NCI-H524 treated with DMSO at 0.1 percent for 48 hours (cell line): ENCODE measurements at places on chromosomes 1 and 21.

- no peak for DNase-seq
These were observed 23.9 kb downstream of the ACOT11 start for GRCh38 chr1:54571803-54572541.

DNA sequence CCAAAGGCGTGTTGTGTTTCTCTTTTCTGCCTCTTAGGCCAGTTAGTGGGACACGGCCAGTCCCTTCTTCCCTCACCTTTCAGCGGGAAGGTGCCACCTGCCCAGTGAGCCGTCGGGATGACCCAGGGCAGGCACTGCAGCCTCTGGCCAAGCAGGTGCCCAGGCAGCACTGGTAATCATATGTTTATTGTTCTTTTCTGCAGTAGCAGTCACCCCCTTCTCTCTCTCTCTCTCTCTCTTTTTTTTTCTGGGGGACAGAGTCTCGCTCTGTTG lies 38.2 kb downstream of the CRYAA start:
- DNase-seq = no peak

DNA sequence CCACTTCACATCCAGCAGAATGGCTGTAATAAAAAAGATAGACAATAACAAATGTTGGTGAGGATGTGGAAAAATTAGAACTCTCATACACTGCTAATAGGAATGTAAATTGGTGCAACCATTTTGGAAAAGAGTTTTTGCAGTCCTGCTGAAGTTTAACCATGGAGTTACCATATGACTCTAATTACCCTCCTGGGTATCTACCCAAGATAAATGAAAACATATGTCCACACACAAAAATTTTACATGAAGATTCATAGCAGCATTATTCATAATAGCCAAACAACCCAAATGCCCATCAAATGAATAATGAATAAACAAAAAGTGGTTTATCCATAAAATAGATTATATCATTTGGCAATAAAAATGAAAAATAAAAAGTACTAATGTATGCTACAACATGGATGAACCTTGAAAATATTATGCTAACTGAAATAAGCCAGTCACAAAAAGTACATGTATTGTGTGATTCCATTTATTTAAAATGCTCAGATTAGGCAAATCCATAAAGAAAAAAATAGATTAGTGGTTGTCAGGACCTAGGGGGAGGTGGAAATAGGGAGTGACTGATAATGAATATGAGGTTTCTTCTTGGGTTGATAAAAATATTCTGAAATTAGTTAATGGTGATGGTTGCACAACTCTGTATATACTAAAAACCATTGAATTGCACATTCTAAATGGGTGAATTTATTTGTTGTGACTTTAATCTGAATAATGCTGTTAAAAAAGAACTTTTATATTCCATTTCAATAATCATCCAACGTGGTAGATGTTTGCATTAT lies 26.4 kb downstream of the C4BPA start:
- DNase-seq = no peak

- DNase-seq = no peak
These were observed 2.0 kb downstream of the VAV3 start for GRCh38 chr1:107963008-107963407.

- DNase-seq = no peak
These were observed 29.1 kb downstream of the AK5 start for GRCh38 chr1:77310924-77311323.

DNA sequence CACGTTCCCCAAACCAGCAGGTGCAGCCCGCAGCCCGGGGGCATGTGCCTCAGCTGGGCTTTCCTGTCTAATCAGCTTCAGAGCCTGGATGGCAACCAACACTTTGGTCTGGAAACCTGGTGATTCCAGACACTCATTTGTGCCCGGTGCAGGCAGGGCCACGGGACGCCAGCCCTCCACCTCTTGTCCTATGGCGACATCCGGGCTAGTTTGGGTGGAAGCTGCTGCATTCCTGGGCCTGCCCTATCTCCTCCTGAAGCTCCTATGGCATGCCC lies 111.8 kb downstream of the WDR4 start:
- DNase-seq = no peak

DNA sequence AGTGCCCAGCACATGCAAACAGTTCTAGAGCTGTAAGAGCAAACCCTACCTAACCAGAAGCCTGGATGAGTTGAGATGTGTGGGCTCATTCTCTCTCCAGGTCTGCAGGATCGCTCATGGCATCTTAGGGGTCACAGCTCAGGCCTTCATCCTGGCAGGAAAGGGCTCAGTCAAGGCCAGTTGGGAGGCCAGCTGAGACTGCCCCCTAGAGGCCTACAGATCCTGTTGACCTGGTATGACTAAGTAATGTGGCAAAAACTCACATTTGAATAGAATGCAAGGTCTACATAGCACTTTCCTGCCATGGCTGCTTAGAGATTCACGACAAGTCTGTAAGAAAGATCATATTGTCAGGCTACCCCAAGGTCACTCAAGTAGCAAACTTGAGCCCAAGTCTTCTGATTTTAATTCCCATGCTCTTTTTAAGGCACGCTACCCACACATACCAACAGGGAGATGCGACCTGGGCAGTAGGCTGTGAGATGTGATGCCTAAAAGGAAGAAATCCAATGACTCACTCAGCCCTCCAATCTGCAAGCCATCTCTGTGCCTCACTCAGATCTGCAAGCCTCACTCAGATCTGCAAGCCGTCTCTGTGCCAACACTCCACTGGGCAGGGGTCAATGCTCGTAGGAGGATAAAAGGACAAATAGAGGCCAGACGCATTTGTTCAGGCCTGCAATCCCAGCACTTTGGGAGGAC lies 5.1 kb upstream of the CAPN8 start:
- no peak for DNase-seq

DNA sequence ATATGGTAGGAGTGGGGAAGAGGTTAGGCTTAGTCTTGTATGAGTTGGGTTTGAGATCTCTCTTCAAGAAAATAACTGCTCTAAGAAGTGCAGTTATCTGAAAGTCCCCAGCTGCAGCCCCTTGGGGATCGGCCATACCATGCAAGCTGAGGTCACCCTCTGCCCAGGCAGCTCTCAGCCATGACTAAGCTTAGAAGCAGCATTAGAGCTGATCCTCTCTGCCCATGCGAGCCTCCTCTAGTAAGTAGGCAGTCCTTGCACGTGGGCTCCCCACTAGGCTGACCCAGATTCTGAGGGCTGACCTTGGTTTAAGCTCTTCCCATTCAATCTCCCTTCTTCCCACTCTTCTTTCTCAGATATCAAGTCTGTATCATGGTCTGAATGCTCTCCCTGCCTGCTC lies 121.0 kb upstream of the UBE2U start:
- no peak for DNase-seq

- no peak for DNase-seq
These were observed 15.9 kb downstream of the C1orf94 start for GRCh38 chr1:34192621-34193020.

- no peak for DNase-seq
These were observed 67.5 kb downstream of the TMEM53 start for GRCh38 chr1:44606701-44607281.

DNA sequence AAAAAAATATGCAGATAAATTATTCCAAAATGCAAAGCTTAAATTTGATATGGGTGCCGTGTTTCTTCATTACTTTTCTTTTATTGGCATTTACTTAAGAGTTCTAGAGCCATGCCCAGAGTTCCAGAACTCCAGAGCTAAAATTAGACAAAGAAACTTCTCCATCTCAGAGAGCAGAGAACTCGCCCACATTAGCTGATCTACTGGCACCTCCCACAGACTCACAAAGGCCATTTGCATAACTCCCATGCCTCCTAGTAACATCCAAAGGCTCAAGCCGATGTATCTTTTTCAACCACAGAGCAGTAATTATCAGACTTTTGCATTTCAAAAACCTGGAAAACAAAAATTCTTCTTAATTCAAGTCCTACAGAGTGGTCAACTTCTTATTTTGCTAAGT lies 323.8 kb upstream of the ST6GALNAC5 start:
- no peak for DNase-seq

GRCh38 chr1:232988572-232989040 lies 38.2 kb downstream of the NTPCR start:
- DNase-seq = peak; percentile 83

GRCh38 chr1:78902641-78903040 lies 103.9 kb downstream of the ADGRL4 start:
- peak; percentile 16 for DNase-seq

GRCh38 chr21:34649400-34649799 lies 19.4 kb upstream of the CLIC6 start:
- DNase-seq = no peak

GRCh38 chr1:115211071-115211745 lies 121.9 kb upstream of the TSPAN2 start:
- DNase-seq = no peak
